Effector CD8-positive, alpha-beta T cell (primary cell): ENCODE measurements at places on chromosomes 5 and 9.

DNA sequence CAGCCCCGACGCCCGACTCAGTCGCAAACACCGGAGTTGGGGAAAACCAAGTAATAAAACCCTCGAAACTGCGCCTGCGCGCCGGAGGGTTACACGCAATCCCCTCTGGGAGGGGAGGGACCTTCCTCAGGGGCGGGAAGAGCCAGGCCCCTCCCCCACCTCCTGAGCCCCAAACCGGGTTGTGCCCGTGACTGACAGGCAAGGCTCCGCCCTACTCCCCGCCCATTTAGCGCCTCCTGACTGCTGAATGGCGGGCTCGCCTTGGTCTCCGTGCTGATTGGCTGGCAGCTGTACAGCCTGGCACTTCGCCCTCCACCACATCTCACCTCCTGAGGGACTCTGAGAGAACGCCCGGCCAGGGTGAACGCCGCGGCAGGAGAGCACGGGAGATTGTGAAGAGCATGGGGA, at the start of gene PRDM9:
Gene PRDM9, plus strand, starts transcription at position 332 of the 408 bp plus-strand sequence. CDS start 1,425 bp downstream, outside the sequence.
- DNase-seq: no peak

DNA sequence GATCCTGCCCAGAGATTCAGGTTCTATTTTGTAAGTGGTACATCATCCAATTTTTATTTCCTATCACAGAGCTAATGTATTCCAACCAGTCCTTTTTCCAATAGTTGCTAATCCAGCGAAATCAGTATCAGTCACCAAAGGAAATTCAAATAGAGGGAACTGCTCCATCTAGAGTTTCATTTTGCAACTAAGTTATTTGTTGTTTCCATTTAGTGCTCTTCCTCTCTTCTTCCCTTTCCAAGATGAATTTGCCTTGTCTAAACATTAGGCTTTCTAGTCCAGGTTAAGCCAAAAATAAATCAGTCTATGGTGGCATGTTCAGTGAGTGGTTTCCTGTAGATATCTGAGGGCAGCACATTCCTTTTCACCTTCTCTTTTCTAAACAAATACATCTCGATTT, 79.8 kb upstream of the SPATA31D4 start:
- no peak for DNase-seq

DNA sequence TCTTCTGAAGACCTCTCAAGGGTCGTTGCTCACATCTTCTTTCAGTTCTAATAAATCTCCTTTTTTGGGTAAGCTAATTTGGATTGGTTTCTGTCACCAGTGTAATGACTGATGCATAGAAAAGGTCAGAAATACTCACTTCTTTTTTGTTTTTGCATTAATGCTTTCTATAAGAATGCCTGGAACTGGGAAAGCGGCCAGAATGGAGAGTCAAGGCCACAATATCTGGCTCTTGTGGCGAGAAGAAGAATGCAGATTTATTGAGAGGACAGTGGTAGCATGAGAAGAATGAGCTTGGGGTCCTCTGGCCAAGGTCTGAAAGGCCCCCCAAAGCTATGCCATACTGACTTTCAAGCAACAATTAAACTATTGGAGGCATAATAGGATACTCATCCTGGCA, 88.0 kb upstream of the SLC12A2 start:
- DNase-seq: no peak

GRCh38 chr5:14148890-14149671, 5.9 kb downstream of the TRIO start:
- no peak for DNase-seq

DNA sequence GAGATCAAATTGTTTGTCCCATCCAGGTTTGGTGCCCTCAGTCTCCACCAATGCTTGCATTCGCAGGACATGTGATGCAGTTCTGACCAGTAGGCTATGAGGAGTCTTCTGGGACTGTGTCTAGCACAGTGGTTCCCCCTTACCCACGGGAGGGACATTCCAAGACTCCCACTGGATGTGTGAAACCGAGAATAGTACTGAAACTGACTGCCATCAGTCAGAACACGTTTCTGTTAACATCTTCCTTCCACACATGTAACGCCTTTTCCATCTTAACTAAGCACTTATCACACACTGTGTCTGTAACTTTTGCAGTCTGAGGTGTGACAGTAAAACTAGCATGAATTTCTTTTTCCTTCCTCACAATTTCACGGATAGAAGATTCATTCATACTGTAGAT, 74.7 kb downstream of the PTTG1 start:
- DNase-seq: no peak

DNA sequence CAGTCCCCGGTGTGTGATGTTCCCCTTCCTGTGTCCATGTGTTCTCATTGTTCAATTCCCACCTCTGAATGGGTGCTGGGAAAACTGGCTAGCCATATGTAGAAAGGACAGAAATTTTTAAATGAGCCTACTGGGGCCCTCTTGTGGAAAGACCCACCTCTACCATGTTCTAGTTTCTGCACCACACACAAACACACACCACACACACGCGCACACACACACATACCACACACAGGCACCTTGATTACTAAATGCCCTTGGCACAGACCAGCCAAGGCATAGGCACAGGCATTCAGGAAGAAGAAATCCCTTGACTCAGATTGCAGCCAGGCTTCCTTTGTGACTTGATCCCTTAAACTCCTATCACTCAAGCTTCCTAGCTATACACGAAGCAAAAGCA, 60.5 kb downstream of the SIL1 start:
- DNase-seq: no peak

- DNase-seq: no peak
Observed at GRCh38 chr5:53436480-53437191, 43.8 kb upstream of the FST start.

GRCh38 chr9:137167747-137168572, 1.9 kb downstream of the LRRC26 start:
- DNase-seq: no peak

GRCh38 chr9:35673132-35674024, at the start of gene CA9:
Gene CA9 (plus strand): TSS chr9:35673928. CDS start chr9:35673960, 32 bp downstream.
- no peak for DNase-seq

DNA sequence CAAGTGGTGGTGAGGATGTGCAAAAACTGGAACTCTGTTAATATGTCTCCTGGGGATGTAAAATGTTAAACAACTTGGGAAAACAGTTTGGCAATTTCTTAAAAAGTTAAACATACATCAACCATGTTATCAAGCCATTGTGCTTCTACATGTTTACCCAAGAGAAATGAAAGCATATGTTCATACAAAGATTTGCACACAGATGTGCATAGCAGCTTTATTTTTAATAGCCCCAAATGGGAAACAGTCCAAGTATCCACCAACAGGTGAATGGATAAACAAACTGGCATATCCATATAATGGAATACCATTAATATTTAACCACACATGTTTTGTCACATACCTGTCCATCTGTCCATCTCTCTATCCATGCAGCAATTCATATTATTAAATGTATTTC, 6.2 kb downstream of the VPS13A start:
- DNase-seq: no peak

GRCh38 chr5:81424728-81425127, 30.8 kb upstream of the ACOT12 start:
- no peak for DNase-seq

- DNase-seq: no peak
Observed at GRCh38 chr5:167953151-167953798, 338.2 kb upstream of the WWC1 start.

DNA sequence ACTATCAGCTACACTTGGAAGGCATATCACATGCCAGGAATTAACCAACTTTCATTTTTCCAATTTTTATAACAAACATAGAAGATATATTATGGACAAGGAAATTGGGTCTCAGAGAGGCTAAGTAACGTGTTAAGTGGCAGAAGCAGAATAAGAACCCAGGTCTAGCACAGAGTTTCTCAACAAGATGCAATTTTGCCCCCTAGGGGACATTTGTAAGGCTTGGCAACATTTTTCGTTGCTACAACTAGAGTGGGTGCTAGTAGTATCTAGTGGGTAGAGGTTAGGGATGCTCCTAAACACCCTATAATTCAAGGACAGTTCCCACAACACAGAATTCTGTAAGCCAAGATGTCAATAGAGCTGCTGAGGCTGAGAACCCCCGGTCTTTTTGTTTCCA, 180.6 kb downstream of the SNCAIP start:
- DNase-seq: no peak

- DNase-seq: no peak
Observed at GRCh38 chr9:136597965-136598364, 52.1 kb upstream of the NOTCH1 start.

GRCh38 chr5:145629047-145629446, 206.1 kb downstream of the PRELID2 start:
- no peak for DNase-seq

- no peak for DNase-seq
Observed at GRCh38 chr9:135213566-135213965, 126.1 kb downstream of the OLFM1 start.

DNA sequence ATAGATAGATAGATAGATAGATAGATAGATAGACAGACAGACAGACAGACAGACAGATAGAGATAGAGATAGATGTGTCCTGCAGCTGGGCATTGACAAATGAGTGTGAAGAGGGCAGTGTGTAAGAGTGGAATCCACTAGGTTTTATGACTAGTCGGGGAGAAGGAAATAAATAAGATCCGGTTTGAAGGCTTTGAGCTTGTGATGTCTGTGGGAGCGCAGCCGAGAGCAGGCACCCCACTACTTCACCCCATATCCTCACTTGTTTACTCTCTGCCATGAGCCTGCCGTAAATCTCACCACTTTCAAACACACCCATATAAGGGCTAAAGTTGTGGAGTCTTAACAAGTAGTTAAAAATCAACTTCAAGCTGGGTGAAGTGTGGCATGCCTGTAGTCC, 1.4 kb upstream of the SUSD1 start:
- no peak for DNase-seq

DNA sequence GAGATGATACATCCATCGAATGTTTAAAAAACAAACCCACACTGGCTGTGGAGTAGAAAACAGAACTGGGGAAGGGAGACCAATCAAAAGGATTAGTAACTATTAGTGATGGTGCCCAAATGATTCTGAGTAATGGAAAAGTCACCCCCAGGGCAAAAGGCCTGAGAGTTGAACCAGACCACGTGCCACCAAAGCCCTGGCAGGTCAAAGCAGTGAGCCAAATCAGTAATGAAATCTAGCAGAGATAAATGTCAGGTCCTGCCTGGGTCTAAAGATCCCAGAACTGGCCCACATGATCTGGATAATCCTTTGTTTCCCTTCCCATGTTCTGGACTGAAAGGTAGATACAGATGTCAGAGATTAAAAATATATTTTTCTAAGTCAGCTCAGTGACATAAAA, 9.4 kb downstream of the OTULINL start:
- DNase-seq: no peak

DNA sequence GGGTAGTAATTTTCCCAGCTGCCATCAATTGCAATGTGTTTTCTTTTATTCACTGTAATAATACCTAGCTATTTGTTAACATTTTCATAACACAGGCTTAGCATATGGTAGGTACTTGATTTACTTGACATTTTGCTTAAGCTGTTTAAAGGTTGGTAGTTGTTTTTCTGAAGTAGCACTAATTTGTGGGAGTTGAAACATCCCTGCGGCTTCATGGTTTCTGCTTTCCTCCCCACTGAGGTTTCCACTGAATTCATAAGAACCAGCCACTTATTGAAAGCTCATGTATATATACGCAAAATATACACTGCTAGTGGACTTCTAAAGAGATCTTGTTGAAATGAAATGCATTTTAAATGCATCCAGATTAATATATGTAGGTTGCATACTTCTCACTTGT, 559.9 kb downstream of the TLE4 start:
- DNase-seq: no peak

DNA sequence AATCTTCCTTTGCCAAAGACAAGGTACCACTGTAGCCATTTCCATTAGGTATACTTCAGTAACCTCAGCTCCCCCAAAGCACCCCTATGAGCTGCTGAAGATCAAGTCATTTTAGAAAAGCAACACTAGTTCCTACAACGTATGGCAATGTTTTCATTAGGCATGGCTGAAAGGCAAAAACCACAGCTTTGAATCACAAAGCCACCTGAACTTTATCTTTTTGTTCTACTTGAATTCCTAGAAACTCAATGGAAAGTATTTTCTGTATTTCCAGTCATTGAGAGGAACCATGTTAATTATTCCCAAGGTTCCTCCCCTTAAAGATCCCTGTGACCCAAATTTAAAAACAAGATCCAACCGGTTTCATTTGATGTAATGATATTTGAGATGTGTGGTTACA, 152.1 kb downstream of the EFNA5 start:
- DNase-seq: no peak

- no peak for DNase-seq
Observed at GRCh38 chr5:149886692-149887470, 57.7 kb downstream of the PDE6A start.

DNA sequence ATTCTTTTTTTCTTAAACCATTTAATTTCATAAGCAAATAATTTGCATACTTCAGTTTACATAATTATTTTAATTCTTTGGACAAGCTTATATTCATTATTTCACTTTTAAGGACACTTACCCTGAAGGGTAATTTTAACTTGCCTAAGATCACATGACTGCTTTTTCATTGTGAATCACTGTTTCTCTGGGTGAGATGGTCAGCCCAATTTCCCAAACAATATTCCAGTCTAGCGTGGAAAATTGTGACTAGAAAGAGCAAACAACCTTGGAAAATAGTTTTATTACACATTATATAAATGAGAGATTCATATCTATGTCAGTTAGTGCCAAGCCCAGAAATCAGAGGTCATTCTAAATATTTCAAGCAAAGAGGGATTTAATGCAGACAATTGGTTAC, 21.4 kb upstream of the JAKMIP2 start:
- DNase-seq: no peak

DNA sequence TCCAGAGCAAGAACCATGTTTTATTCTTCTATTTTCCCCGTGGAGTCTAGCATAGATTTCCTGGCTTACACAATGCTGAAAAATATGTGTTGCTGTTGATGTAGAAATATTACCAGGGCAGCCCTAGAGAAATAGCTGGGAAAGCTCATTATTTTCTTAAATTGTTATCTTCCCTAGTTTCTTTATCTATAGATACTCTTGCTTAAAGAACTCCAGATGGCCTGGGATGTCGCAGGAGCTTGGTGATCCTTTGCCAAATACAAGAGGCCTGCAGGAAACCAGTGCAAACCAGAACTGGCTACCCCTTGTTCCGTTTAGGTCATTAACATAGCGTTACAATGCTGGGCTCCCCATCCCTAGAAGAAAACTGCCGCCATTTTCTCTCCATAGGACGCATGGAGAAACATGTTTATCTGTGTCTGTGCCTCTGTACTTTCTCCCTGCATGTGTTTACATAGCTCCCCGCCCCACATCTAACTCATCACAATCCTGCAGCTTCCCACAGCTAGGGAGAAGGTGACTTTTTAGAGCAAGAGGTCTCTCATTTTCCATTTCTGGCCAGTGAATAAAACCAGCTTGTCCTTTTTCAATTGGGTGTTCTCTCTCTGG, 6.4 kb downstream of the PRLR start:
- no peak for DNase-seq

DNA sequence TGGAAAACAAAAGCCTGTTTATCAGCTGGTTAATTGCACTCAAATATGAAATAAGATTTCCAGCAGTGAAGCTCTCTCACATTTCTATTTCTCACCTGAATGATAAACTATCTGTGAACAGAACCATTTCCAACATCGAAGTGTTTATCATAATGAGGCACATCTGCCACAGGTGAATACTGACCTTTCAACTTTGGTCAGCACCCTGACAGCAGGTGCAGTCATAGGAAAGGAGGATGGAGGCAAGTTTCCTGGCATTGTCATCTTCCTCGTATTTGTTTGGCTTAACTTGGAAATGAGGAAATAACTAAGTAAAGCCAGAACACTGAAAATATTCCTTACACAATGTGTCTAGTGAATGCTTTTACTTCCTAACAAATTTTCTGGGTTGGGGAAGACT, 716.4 kb downstream of the NR2F1-AS1 start:
- no peak for DNase-seq
